ENCODE measurements at places on chromosomes 13 and 19. TPM values are rescaled to one million over a fixed set of nuclear protein-coding genes. Genes with fewer than 3 reads are reported as not detected.

DNA sequence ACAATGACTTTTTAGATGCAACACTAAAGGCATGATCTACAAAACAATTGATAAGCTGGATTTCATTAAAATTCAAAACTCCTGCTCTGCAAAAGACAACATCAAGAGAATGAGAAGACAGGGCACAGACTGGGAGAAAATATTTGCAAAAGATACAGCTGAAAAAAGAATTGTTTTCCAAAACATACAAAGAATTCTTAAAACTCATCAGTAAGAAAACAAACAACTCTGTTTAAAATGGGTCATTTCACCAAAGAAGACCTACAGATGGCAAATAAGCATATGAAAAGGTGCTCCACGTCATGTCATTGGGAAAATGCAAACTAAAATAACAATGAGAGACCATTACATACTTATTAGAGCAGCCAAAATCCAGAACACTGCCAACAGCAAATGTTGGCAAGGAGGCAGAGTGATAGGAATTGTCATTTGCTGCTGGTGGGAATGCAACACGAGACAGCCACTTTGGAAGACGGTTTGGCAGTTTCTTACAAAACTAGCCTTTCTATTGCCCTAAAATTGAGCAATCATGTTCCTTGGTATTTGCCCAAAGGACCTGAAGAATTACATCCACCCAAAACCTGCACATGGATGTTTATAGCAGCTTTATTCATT lies 39.2 kb downstream of the FLT1 start:
- peaks cover 7% of the 10 kb centered on the region for H3K27me3 ChIP-seq
- H3K27ac ChIP-seq: no peak overlapping the region
- H3K36me3 ChIP-seq: no peaks in the 10 kb centered on the region
- DNase-seq: no peak
- H3K4me3 ChIP-seq: no peak overlapping the region

SBSN gene
- 0.24 TPM for total RNA-seq

SYNE4 gene
- total RNA-seq: 33.2 TPM

RNF17 gene
- not detected for total RNA-seq

GSX1 gene
- not detected for total RNA-seq

GRCh38 chr13:101157261-101157660 lies 259.0 kb downstream of the NALCN start:
- no peaks in the 10 kb centered on the region for H3K36me3 ChIP-seq
- no peaks in the 10 kb centered on the region for H3K4me1 ChIP-seq
- peaks cover 8% of the 10 kb centered on the region for H3K27me3 ChIP-seq
- H3K4me3 ChIP-seq: no peak overlapping the region

- peaks cover 15% of the 10 kb centered on the region for H3K36me3 ChIP-seq
- H3K27ac ChIP-seq: peak within 1 kb of the TSS; percentile 76
- H3K4me1 ChIP-seq: peaks cover 2% of the 10 kb centered on the region
- no peak for DNase-seq
- peak within 1 kb of the TSS; percentile 88 for H3K4me3 ChIP-seq
Observed at GRCh38 chr19:45901912-45902650, at the start of gene MYPOP. Gene MYPOP, minus strand, starts transcription at chr19:45902613. Its CDS starts 840 bp downstream, at chr19:45901773.

DNA sequence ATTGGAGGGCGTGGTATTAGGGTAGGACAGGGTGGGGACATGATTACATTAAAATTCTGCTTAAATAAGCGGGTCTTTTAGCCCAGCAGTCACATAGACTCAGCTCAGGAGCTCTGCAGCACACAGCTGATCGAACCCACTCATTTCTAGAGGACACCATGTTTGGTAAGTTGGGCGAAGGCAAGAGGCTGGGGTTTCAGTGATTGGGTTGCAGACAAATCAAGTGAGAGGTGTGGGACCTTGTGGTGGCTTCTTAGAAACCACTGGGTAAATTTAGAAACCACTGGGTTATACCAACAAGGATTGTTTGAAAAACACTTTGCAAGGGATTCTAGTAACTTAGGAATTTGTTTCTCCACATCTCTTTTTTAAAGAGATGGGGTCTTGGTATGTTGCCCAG lies at the start of gene LEUTX:
Gene LEUTX, plus strand, starts transcription at position 92 of the 400 bp plus-strand sequence. Its CDS starts 67 bp downstream, at position 159.
- H3K4me3 ChIP-seq: no peak within 1 kb of the TSS
- no peaks in the 10 kb centered on the region for H3K36me3 ChIP-seq
- H3K4me1 ChIP-seq: no peaks in the 10 kb centered on the region

GGACT gene
- 3.7 TPM for total RNA-seq

- H3K27ac ChIP-seq: no peak overlapping the region
- H3K27me3 ChIP-seq: no peaks in the 10 kb centered on the region
- no peak for DNase-seq
- H3K4me1 ChIP-seq: no peaks in the 10 kb centered on the region
Observed at GRCh38 chr13:64446372-64446771, 2783.8 kb downstream of the PCDH9 start.

GRCh38 chr13:42151781-42152180 lies 103.3 kb downstream of the DGKH start:
- H3K27ac ChIP-seq: no peak overlapping the region
- no peak for DNase-seq
- H3K4me1 ChIP-seq: peaks cover 1% of the 10 kb centered on the region
- no peaks in the 10 kb centered on the region for H3K27me3 ChIP-seq

- H3K27ac ChIP-seq: no peak overlapping the region
- DNase-seq: no peak
- peaks cover 4% of the 10 kb centered on the region for H3K36me3 ChIP-seq
Observed at GRCh38 chr13:33006638-33007037, 9.6 kb upstream of the KL start.

TMPRSS9 gene
- total RNA-seq: not detected
